ENCODE measurements at places on chromosomes 6 and 20.

GRCh38 chr6:111626441-111626840 is 20.8 kb upstream of the TRAF3IP2 start:
- peak; percentile 31 for DNase-seq

GRCh38 chr6:17740559-17741220 is 34.0 kb upstream of the NUP153 start:
- DNase-seq = no peak

- no peak for DNase-seq
Measured at GRCh38 chr20:1005452-1006027, 3.4 kb upstream of the RSPO4 start.

DNA sequence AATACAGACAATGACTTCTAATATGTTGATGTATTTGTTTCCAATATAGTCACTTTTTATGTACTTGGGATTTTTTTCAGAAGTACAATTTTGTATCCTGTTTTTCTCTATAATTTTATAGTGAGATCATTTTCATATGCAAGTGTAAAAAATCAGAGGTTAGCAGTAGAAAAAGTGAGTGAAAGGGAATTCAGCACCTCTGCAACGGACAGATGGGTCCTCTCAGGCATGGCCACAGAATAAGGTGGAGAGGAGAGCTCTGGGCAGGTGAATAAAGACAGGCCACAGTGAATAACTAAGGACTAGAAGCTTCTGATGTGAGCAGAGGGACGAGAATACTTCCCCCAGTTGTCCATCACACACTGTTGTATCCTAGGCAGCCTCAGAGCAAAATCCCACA is 210.1 kb upstream of the CNR1 start:
- DNase-seq = no peak

GRCh38 chr6:149438855-149439254 is 38.8 kb downstream of the SUMO4 start:
- no peak for DNase-seq

GRCh38 chr6:113859349-113860180 is 2.4 kb downstream of the MARCKS start:
- peak; percentile 61 for DNase-seq

DNA sequence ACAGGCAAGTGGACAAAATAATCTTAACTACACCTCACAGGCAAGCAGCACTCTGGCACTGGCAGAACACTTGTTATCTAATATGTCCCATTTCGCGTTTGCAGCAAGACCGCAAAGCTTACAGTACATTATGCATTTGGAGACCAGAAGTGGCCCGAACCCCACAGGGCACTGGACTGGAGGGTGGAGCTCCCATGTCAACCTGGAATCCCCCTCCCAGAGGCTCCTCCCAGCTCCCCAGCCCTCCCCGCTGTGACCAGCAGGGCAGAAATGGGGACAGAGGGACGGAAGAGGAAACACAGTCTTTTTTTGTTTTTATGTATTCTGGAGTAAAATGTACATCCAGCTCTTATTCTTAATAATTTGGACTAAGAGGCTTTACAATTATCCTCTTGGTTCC is 263.7 kb downstream of the SMOC2 start:
- DNase-seq = no peak

- DNase-seq = peak; percentile 36
Measured at GRCh38 chr6:112016320-112016719, 37.6 kb upstream of the CCN6 start.

GRCh38 chr6:49582529-49582928 is 32.1 kb downstream of the C6orf141 start:
- DNase-seq = no peak

- DNase-seq = no peak
Measured at GRCh38 chr6:139165324-139165723, 30.4 kb downstream of the HECA start.

GRCh38 chr6:108557494-108558371 is 3.0 kb upstream of the FOXO3 start:
- peak; percentile 91 for DNase-seq

DNA sequence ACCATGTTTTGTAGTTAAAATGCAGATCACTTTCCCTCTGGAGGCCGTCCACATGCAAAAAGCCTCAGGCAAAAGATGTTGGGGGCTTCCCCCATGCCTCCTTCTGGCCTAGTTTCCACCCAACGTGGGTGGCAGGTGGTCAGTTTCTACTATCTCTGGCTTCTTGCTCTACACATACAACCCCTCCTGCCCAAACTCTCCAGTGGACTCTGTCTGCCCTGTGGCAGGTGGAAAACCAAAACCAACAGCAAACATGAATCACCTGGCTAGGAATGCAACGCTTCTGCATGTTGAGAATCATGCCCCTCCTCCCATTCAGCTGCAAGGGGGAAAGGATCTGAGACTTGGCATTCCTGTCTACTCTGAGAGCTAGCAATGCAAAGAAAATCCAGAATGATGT is 94.8 kb downstream of the MBOAT1 start:
- no peak for DNase-seq

DNA sequence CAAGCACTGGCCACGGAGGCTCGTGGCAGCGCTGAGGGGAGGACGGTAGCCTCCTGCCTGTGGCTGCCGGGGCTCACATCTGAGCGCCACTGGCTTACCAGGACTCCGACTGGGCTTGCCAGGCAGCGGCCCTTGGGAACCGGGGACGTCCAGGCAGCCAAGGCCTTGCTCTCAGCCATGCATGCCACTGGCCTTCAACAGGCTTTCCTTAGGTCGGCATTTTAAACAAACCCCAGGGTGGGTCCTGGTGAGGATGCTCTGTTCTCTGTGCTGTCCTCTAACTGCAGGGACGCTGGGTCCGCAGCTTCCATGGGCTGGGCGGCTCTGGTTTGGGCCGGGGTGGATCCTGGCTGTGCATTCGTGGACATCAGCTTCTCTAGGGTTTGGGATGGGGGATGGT is 59.1 kb upstream of the BHLHE23 start:
- DNase-seq = no peak

DNA sequence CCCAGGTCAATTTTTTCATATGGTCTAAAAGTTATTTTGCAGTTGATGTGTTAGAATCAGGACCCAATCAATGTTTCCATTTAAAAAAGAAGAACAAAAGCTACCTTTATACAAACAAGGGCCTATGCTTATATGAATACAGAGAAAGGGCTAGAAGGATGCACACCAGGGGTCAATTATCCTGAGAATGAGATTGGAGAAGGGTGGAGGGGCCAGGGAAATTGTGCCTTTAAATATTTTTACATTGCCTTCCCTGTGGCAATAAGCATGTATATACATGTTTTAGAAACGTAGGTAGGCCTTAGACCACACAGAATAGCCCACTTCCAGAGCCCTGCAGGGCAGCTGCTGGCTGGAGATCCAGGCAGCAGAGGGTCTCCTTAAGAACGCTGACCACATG is 12.7 kb downstream of the EXOC2 start:
- no peak for DNase-seq

GRCh38 chr20:47791084-47791599 is 5.9 kb upstream of the SULF2 start:
- DNase-seq = no peak

GRCh38 chr20:32010101-32010500 is at the start of gene CCM2L:
Gene CCM2L (plus strand): TSS chr20:32010438. CDS start chr20:32010455, 17 bp downstream.
- no peak for DNase-seq

- DNase-seq = no peak
Measured at GRCh38 chr20:46312075-46312944, 4.0 kb upstream of the CDH22 start.

- no peak for DNase-seq
Measured at GRCh38 chr6:22401206-22401605, 104.4 kb upstream of the PRL start.

DNA sequence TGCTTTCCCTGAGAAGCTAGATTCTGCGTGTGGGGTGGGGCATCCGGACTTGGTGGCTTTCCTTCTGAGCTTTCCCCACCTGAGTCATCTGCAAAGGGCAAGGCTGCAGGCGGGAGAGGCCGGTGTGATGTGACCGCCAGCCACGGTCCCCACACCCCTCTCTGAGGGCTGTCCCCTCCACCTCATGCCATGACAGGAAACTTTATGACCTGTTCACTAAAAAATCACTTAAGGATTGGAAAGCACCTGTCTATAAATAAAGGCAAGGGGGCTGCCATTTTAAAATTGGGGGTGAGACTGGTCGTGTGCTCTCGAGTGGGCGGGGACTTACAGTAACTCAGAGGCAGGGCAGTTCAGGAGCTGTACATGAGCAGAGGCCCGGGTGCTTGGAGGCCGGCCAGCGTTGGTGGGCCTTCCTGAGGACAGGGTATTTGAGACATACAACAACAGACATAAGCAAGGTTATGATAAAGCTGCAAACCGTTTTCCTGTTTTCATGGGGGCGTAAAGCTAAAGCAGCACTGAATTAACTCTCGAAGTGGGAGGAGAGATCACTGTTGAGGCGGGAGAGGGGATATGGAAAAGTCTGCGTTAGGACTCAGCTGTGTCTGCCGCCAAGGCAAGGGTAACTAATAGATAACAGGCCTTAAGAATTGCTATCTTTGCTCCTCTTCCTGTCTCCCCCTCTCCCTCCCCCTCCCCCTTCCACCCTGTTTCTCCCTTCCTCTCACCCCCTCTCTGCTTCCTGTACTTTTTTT is 16.1 kb upstream of the SERPINB1 start:
- no peak for DNase-seq

DNA sequence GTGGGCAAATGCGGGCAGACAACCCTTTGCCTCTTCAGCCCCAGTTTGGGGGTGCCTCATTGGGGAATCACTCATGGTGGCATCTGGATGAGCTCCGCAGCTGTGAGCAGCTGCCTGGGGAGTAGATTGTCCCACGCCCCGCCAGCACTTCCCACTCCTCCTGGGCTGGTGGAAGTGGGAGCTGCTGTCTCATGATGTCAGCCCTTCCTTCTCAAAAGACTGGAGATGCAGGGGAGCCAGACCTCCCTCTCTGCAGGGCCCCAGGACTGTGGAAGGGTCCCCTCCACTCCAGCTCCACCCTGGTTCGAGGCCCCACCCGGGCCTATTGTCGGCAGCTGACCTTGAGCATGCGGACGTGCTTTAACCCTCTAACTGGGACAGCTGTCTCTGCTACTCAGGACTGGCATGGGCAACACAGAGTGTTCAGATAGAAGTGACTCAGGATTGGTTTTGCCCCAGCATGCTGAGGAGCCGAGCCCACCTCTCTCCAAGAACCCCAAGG is 2.0 kb downstream of the UNC93A start:
- no peak for DNase-seq

GRCh38 chr20:1335961-1336698 is 7.2 kb upstream of the SDCBP2 start:
- DNase-seq = no peak

- no peak for DNase-seq
Measured at GRCh38 chr6:38282911-38283310, 356.8 kb downstream of the BTBD9 start.

- no peak for DNase-seq
Measured at GRCh38 chr6:36235309-36235708, 34.6 kb upstream of the PNPLA1 start.

GRCh38 chr20:44888226-44889103 is 3.0 kb downstream of the YWHAB start:
- peak; percentile 44 for DNase-seq

All from GM03348 (cell line).